ENCODE measurements at places on chromosomes 12 and 14. TPM values are rescaled to one million over a fixed set of nuclear protein-coding genes. Genes with fewer than 3 reads are reported as not detected.

Gene RNASE3
- total RNA-seq = not detected

Gene FOXG1
- total RNA-seq = not detected

Gene KLRF1
- not detected for total RNA-seq

DNA sequence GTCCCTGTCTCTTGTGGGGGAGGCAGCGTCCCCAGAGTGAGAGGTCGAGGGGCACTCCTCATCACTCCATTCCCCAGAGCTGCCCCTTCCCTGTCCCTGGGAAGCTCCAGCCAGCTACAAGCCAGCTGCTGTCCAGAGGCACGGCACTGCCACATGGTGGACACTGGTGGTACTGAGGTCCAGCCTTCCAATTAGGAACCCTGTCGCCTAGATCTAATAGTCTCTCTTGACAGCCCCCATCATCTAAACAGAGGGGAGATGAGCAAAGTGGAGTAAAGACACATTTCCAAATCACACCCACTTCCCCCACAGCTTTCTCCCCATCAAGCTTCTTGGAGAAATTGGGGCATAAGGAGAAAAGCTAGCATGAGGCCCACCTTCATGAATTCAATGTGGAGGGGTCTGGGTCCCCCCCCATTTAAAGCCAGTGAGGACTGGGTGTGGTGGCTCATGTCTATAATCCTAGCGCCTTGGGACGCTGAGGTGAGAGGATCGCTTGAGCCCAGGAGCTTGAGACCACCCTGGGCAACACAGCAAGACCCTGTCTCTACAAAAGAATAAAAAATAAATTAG is 2.1 kb upstream of the INHBE start:
- DNase-seq = peak; percentile 83

Gene C12orf50
- not detected for total RNA-seq
